ENCODE measurements at places on chromosomes 3 and 15.
A peak's percentile ranks its signal among the peaks of the same experiment; 100 is the strongest.

- no peak for DNase-seq
These were observed 432.5 kb downstream of the MFSD1 start for GRCh38 chr3:159234306-159234705.

- DNase-seq, result no peak
These were observed 135.3 kb downstream of the PCCB start for GRCh38 chr3:136385457-136385856.

DNA sequence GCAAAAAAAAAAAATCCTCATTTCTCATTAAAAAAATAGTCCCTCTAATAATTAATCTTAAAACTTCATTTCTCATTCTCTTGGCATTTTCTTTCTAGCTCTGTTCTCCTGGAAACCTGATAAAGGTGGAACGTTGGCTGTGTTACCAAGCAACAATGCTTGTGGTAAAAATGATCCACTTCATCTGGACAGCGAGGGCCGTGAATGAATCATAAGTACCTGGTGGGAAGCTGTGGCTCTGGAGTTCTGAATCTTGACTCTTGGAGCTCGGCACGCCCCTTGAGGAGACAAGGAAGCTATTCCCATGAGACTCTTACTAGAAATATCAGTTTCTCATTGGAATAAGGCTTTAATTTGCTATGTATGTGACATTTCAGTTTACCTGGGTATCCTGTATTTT, 32.5 kb downstream of the BCL2L10 start:
- DNase-seq, result no peak

DNA sequence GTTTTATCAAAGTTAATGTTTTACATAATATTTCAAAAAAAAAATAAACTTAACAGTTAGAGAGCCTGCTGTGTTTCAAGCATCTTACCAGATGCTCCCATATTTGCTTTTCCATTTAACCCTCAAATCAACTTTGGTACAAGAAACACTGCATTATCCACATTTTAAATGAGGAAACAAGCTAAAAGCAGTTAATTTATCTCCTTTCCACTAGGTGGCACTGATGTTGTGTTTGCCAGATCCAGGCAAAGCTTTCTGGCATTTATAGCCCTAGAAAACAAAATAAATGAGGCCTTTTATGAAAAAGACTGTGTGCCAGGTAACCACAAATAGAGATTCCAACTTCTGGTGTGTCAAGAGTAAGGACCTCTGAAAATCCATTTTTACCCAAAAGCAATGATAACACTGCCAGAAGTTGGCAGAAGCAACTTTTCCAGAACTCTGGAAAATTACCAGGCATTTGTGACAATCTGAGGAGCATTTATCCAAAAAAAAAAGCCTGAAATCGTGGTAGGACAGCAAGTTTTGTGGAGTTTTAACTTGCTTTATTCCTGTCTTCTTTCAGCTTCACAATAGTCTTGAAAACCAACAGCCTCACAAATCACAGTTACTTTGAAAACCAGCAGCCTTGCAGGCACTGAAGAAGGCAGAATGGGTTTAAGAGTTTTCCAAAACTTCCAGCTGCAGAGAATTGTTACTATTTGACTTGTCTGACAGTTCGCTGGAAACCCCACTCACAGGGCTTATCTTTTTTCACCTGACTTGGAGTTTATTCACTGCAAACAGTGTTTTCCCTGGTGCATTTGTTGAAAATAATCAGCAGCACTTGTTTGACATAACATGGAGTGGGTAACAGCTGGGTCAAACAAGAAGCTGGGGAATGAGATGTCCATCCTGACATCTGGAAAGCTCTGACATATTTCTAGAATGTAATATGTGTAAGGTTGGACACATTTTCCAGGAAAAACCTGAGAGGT, 9.2 kb downstream of the FAM162A start:
- peak; percentile 64 for DNase-seq

GRCh38 chr3:46495901-46496456, 1.8 kb upstream of the RTP3 start:
- no peak for DNase-seq

DNA sequence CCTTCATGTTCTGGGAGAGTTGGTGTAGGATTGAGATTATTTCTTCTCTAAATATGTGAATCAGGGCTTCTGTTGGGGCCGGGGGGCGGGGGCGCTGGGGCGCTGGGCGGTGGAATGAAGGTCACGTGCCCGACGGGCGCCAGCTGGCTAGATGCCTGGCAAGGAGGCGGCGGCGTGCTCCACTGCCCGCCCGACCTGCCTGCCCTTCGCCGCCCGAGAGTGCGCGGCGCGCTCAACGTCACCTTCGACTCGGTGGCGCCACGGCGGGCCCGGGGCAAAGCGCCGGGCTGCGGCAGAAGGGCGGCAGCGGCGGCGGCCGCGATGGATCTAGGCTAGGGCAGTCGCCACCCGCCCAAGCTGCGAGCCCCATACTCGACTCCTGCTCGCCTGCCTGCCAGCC, 47.0 kb upstream of the LHFPL4 start:
- no peak for DNase-seq

DNA sequence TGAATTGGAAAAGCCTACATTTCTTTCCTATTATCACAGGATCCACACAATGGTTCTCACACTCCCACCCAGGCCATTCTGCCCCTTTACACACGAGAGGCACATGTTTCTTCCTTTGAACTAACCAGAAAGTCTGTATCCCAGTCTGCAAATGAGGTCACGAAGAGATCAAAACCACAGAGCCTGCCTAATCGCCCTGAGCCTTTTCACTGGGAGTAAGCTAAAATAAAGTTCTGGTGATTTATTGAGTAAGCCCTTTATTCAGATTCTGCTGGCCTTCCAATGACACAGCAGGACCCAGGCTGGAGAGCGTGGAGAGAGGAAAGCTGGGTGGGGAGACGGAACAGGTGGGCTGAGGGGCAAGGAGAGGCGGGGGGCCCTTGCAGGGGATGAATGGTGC, 78.7 kb downstream of the ATP1B3 start:
- DNase-seq, result no peak

DNA sequence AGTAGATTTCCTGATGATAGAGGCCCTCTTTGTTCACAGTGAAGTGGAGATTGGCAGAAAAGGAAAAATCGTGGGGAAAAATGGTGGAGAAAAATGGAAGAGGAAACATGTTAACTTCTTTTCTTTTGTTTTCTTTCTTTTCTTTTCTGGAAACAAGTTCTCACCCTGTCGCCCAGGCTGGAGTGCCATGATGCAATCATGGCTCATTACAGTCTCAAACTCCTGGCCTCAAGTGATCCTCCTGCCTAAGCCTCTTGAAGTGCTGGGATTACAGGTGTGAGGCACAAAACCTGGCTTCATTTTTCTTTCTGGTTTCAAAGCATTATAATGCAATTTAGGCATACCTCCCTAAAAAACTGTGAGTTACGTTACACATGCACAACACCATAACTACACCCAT, 464.2 kb downstream of the MECOM start:
- no peak for DNase-seq

GRCh38 chr15:58433597-58434333, 2.0 kb downstream of the LIPC start:
- DNase-seq, result no peak

GRCh38 chr15:49148298-49148697, 7.1 kb downstream of the COPS2 start:
- no peak for DNase-seq

GRCh38 chr15:75749820-75750219, 37.2 kb upstream of the CSPG4 start:
- no peak for DNase-seq

GRCh38 chr15:70974004-70974832, 81.6 kb downstream of the LRRC49 start:
- DNase-seq, result no peak

DNA sequence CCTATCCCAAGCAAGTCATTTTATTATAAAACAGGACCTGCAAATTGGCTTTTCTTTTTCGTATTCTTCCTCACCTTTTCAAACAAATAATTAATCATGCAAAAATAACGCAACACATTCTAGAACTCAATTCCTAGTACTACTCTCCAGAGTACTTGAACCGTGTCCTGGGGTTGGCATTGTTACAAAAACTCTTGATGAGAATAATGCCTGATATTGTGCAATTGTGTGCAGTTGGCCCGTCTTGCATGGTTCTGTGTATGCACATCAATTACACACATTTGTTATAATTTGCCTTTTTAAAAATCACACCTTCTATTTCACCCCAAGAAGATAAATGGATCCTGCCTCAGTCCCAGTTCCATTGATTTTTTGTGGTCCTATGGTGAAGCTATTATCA, 205.4 kb downstream of the EPHB1 start:
- DNase-seq, result no peak

DNA sequence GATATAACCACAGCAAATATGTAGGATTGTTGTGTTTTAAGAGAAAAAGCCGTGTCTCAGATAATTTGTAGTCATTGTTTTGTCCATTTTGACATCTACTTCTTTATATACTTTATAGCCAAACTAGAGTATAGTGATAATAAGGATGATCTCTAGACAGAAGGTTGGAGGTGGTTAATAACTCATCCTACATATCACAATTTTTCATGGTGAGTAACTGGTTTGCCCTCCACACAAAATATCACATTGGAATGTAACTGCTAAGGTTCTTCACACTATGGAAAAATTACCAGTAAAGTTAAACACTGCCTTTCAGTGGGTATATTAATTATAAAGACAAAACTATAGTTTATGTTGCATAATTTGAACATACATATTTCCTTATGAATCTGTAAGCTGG, 380.7 kb downstream of the LPP start:
- no peak for DNase-seq

DNA sequence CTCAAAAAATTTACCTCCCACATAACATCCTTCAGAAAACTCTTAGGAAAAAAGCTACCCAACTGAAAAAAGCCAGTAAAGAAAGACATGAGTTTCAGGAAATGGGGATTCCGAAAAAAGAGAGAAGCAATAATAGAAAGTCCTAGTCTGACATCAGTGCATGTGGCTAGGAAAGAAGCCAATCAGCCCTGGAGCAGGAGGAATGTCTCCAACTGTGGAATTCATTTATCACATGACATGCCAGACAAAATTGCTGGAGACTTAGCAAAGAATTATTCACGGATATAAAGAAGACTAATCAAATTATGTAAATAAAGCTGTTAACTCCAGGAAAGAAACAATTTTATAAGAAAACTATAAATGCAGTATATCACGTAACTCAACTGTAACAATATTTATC, 258.9 kb upstream of the RARB start:
- no peak for DNase-seq

DNA sequence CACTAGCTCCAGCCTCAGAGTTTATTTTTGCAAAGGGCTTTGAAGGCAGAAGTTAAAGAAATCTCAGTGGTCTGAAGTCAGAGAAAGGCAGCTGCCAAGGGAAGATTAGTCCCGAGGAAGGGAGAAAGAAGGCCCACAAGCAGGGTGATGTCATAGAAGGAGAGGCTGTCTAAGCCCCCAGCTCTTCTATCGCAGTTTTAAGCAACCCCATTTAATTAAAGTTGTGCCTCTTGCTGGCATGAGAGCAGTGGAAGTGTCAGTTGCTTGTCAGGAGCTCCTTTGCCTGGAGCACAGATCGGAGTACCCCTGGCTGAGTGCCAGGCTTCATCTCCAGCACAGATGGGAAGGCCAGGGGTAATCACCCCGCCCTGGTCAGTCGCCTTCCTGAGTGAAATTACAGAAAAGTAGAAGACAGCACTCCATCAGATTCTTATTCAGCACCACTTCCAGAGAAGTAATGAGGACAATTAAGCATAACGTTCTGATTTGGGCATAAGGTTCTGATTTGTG, 530.7 kb downstream of the EPHB1 start:
- DNase-seq, result no peak

DNA sequence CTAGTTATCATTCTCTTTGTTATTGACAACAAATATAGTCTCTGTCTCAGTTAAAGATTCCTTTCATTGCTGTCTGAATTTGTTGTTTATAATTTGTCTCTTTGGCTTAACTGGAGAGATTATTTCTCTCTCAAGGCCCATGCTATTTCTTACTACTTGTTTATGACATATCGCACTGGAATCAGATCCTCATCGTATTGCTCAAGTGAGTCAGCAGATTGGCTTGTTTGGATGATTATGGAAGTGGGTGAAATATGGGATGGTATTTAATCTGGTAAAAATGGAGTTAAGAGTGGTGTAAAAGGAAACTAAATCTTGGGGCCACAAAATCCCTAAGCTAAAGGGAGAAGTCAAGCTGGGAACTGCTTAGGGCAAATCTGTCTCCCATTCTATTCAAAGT, 613.1 kb downstream of the SI start:
- DNase-seq, result no peak

- DNase-seq, result no peak
These were observed 83.1 kb downstream of the GAP43 start for GRCh38 chr3:115706311-115706829.

- no peak for DNase-seq
These were observed 295.9 kb downstream of the CADM2 start for GRCh38 chr3:85254738-85255137.

GRCh38 chr3:183411216-183411922, 17.1 kb downstream of the MCF2L2 start:
- no peak for DNase-seq

GRCh38 chr3:111301238-111301798, 229.7 kb downstream of the NECTIN3 start:
- DNase-seq, result no peak

- no peak for DNase-seq
These were observed 241.4 kb downstream of the NFKBIZ start for GRCh38 chr3:102090721-102091045.

- no peak for DNase-seq
These were observed 79.9 kb downstream of the IGF1R start for GRCh38 chr15:98728082-98728810.

DNA sequence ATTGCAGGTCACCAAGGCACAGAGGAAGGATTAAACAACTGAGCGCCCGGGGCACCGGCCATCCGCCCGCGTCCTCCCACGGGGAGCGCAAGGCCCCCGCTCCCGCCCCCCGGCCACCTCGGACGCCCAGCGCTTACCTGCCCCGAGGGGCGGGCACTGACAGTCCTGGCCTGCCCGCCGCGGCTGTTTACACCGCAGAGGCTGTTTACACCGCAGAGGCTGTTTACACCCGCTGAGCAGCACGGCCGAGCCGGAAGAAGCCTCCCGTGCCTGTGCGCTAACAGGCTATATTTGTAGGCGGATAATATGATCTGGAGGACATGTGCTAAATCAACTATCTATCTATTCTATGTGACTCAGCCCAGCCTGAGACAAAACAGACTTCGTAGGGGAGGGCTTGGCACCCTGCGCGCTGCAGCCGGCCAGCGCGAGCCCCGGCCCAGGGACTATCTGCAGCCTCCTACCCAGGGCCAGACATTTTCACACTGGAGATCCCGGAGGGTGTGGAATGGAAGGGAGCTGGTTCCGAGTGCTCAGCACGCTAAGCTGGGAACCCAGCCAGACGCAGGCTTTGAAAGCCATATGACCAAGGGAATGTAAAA, at the start of gene LRRC2:
Gene LRRC2 (minus strand): TSS at position 263 of the 602 bp plus-strand sequence. CDS start 14,711 bp downstream, outside the sequence.
- peak; percentile 19 for DNase-seq

DNA sequence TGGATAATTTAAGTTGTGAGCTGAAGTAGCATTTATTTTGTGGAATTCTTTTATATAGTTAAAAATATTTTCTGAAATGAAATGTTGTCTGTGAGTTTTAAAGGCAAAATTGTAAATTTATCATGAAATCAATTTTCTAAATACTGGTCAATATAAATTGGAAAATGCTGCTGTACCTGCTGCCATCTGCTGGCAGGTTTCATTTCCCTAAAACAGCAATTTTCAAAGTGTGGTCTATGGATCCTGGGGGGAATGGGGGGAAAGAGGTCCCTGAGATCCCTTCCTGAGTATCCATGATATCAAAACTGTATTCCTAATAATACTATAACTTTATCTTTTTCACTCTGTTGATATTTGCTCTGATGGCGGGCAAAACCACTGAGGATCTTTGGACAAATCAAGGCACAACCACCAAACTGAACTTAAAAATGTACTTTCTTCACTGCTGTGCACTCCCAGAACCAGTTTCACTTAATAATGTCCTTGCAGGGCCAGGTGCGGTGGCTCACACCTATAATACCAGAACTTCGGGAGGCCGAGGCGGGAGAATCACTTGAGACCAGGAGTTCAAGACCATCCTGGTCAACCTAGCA, 17.2 kb upstream of the CCR4 start:
- peak; percentile 24 for DNase-seq
